ENCODE measurements at places on chromosomes 4 and X. TPM values are rescaled to one million over a fixed set of nuclear protein-coding genes. Genes with fewer than 3 reads are reported as not detected.

Gene ADAMTS3
- total RNA-seq, result 0.25 TPM

Gene TAF1
- total RNA-seq, result 31.6 TPM

Gene OTC
- 1.5 TPM for total RNA-seq

Gene TIMM17B
- 44.6 TPM for total RNA-seq

Gene HSFX2
- total RNA-seq, result not detected
